Activated gamma-delta T cell (primary cell): ENCODE measurements at places on chromosomes 6 and 20.

DNA sequence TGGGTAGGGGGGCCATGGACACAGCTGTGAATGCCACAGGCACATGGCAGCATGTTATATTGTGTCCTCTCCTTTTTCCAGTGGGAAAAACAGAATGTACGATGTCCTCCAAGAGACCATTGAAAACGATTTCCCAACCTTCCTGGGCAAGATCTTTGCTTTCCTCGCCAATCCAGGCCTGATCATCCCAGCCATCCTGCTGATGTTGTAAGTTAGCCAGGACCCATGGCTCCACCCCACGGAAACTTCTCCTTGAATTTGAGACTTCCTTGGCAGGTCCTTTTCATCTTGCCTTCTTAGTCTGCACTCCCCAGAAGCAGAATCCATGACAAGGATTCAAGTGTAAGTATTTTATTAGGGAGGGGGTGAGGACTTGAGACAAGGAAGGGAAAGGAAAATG lies 28.2 kb upstream of the NOP56 start:
- no peak for DNase-seq

GRCh38 chr6:157647261-157647915 lies 175.7 kb upstream of the SNX9 start:
- no peak for DNase-seq

- no peak for DNase-seq
Measured at GRCh38 chr20:44496976-44497375, 21.3 kb downstream of the TTPAL start.

GRCh38 chr6:153162172-153162571 lies 31.1 kb upstream of the RGS17 start:
- no peak for DNase-seq

GRCh38 chr6:28537065-28537464 lies 11.4 kb downstream of the GPX5 start:
- no peak for DNase-seq

DNA sequence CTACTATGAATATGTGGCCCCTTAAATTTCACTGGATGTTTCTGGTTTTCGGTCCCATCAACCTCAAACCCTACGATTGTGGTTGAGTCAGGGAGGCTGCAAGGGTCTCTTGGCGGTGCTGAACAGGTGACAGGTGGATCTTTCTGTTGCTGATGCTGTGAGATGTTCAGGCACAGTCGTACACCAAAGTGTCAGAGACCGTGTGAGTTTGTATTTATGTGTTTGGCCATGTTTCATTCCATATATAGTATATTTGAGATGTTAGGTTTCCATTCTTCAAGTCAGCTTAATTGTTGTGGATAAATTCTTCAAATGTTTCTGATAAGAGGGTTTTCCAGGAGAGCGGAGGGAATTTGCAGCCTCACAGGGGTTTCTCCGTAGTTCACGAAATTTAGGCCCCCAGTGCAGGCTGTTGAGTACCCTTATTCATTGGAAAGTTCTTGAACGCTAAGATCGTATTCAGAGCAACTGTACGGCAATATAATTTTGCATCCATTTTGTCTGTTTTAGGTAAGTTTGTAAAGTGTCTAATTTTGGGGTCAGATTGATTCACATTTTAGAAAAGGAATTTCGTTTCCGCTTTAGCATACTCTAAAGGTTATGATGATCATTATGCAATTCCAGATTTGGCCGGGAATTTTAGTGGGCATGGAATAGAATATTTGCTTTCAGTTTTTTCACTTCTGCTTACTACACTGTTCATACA lies 1.2 kb downstream of the TAB2 start:
- no peak for DNase-seq

DNA sequence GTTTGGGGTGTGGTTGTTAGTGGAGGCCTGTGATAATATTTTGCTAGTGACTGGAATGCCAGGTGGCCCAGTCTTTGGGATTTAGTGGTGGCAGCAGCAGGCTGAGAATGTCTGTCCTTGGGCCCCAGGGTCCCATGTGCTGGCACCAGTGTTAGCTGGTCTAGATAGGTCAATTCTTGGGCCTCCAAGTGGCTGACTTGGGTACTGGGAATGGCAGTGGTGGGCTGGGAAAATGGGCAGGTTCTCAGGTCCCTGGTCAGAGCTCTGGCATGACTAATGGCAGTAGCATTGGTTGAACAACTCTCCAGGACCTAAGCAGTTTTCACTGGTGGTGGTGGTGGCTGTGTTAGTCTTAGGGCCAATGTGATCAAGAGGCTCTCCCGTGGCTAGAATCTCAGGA lies 50.3 kb downstream of the OLIG3 start:
- DNase-seq = no peak

DNA sequence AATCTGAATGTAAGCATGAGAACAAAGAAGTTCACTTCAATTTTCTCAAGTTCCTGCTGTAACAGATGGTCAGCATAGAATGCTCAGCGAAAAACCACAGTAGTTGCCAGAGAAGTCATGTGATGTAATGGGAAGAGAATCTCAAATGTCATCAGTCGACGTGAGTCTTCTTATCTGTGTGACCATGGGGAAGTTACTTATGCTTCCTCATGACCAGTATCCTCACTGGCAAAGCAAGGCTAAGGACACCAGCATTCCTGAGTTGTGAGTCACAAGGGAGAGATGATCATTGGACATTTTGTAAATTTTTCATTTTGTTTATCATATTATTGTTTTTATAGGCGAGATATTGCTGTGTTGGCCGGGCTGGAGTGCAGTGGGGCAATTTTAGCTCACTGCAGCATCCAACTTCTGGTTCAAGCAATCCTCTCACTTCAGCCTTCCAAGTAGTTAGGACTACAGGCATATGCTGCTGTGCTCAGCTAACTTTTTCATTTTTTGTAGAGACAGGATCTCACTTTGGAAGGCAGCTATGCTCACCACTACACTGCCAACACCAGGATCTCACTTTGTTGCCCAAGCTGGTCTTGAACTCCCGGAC lies 21.9 kb downstream of the SGK1 start:
- DNase-seq = no peak

- no peak for DNase-seq
Measured at GRCh38 chr6:166664135-166664534, 37.1 kb upstream of the RPS6KA2 start.

DNA sequence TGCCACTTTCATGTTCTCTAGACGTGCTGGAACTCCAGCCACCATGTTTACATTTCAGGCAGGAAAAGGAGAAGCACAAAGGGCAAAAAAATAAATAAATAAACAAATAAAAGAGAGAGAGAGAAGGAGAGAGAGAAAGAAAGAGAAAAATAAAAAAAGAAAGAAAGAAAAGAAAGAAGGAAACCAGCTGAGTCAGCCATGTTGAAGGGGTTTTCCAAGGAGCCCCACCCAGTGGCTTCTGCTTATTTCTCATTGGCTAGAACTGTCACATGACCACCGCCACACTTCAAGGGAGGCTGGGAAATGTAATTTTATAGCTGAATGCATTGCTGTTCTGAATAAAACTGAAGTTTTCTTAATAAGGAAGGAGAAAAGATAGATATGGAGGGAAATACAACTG lies 71.1 kb downstream of the BFSP1 start:
- no peak for DNase-seq

DNA sequence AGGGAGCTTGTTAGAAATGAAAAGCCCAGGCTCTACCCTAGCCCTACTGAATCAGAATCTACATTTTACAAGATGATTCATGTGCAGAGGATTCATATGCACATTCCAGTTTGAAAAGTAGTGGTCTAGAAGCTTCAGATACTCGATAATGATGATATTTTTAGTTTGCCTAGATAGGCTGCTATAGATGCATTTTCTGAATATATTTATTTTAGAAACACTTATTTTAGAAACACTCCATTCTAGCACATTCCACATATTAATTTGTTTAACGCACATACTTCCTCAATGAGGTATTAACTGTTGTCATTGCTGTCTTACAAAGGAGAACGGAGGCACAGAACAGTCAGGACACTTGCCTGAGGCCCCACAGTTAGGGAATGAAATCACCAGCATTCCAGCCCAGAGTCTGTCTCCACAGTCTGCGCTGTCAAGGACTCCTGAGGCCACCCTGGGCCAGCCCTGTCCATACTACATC lies 64.4 kb downstream of the SNAP25 start:
- no peak for DNase-seq
